ENCODE measurements at places on chromosomes 11 and 22.

- DNase-seq, result peak; percentile 92
Measured at GRCh38 chr22:45863981-45864751, 112.8 kb downstream of the WNT7B start.

DNA sequence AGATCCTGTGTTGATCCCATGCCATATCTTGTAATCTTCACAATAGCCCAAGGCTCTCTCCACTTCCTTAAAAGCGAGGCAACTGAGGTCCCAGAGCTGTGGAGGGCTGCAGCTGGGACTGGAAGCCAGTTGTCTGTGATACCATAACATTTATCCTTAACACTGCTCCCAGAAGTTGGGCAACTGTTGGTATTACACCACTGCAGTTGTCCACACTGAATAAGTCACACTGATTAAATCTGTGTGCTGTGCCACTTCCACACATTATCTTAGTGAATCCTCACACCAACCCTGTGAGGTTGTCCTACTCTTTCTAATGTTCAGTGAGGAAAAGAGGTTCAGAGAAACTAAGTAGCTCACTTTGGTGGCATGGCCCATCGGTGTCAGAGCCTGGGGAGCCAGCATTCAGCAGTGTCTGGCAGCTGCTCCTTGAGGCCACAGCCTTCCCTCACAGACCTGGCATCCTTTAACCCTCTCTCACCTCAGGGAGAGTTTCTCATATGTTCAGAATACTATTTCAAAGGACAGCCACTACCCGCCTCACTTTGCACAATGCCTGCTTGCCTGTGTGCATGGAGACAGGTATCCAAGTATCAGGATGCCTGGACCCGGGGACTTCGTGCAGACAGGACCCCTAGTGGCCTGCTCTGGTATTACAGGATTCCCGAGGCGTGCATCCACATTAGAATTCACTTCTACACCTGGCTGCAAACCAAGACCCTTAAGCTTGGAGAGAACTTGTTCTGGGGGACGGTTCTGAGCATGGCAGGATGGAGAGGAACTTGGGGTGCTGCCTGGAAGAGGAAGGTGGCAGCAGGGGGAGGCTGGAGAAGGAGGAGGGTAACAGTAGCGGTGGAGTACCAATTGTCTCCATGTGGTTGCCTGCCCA, 221.9 kb upstream of the TBCEL start:
- DNase-seq, result peak; percentile 83

DNA sequence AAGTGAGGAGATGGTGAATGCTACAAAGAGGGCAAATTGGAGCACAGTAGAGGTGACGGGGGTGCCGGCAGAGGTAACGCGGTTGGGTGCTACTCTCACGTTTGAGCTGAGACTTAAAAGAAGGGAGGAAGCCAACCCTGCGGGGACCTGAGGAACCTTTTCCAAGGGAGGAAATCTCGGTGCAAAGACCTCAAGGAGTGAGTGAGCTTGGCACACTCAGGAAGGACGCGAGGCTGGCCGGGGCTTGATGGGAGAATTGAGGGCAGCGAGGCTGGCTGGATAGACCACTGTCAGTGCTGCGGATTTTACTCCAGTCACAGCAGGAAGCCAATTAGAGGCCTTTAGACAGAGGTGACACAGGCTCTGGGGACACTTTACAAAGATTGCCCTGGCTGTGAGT, 25.0 kb downstream of the TSKU start:
- no peak for DNase-seq

DNA sequence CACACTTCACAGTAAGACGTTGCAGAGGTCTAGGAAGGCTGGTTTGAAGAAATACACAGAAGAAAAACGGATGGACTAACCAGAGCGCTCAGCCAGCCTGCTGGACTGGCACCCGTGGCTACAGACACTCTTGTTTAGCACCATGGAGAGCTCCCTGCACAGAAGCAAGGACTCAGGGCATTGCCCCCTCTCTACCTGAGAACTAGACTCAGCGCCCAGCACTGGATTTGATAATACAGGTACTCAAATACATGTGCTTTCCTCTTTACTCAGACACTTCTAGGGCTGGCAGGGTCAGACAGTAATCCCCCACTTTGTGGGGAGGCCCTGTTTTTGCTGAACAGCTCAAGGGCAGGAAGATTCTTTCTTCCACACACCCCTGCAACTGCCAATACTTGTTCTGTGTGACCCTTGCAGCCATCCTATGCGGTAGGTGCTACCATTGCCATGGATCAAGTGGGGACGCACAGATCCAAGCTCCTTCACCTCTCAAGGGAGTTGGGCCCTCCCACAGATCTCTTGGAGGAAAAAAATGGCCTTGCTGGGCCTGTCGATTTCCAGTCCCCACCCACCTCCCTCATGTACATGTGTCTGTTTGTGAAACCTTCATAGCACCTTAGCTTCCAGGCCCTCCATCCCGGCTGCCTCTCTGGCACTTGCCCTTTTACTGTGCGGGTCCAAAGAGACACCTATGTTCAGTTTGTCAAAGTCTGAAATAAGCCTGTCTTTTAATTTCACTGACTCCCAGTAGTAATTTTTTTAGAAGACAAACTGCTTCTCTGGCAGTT, 5.1 kb upstream of the P2RX6 start:
- peak; percentile 84 for DNase-seq

DNA sequence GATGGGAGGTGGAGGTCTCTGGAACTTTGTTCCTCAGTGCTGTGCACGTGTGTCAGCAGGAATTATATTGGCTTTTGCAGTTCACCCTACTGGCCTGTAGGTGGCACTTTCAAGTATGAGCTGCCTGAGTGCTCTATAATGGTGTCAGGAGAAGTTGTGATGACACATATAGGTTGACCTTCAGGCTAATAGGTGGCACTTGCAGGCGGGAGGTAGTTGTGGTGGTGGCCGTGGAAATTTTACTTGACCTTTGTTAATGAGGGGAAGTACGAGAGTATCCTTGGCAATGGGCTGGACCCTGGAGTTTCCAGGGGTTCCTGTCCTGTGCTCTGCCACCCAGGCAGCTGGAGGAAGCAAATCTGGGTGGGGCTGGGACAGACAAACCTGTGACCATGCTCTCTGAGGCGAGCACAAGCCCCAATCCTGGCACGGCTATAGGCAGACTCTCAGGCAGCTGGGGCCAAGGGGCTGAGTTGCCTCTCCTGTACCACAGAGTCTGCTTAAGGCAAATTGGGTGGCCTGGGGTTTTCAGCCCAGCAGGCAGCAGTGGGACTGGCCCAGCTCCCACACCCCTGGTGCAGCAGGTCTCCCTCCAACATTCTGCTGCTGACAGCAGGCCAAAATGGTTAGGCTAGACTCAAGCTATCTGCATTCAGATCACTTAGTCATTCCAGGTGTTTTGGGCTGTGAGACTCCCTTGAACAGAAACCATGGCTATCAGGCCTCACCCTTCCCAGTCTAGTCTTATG, 147.5 kb upstream of the CTSC start:
- peak; percentile 73 for DNase-seq

DNA sequence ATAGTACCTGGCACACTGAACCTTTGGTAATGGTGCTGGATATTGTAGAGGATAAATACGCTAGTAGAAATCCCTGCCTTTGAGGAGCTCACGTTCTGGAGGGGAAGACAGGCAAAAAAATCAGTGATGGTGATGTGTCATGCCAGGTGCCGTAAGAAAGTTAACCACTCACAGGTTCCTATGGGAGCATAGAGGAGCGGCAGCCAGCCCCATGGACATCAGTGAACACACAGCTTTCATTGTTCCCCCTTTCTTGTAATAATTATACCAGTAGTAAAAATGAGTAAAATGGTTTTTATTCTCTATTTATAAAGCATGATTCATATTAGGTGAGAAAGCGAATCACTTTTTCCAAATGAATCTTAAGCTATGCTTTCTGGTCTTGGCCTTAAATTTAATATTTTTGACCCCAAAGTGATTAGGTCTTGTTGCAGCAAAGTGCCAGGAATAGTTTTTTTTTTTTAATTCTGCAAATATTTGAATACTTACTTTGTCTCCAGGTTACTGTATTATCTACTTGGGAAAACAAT, 57.9 kb downstream of the UVRAG start:
- no peak for DNase-seq

GRCh38 chr11:46210133-46210636, 67.3 kb upstream of the CREB3L1 start:
- DNase-seq, result no peak

DNA sequence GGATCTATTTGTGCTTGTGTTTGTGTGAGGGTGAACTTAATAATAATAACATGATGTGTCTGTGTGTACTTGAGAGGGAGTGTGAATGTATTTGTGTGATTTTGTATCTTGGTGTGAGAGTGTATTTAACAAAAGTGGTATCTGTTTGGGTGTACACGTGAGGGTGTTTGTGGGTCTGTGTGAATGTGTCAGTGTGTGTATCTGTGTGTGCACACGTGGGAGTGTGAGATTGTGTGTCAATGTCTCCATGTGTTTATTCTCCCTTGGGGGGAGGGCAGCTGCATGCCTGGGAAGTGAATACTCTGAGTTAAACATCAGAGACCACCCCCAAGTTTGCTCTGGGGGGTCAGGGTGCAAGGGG, 15.0 kb upstream of the RPS19BP1 start:
- no peak for DNase-seq

GRCh38 chr11:113470233-113470632, 5.0 kb downstream of the DRD2 start:
- DNase-seq, result no peak

GRCh38 chr22:42280140-42280539, 9.7 kb upstream of the TCF20 start:
- no peak for DNase-seq

DNA sequence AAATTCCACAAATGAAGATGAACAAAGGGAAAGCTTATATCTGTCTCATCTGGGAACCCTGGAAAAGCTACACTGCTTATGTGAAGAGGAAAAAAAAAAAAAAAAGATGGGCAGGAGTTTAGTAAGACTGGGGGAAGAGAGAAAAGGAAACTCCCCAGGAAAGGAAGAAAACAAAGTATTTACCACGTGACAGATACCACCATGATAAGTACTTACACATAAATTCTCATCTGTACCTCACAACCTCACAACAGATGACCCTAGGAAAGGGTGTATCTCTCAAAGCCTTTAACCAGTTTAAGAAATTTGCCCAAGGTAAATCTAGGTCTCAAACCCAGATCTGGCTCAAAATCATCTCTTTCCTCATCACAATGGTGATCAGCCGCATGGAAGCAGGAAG, 77.1 kb downstream of the GAB2 start:
- no peak for DNase-seq

DNA sequence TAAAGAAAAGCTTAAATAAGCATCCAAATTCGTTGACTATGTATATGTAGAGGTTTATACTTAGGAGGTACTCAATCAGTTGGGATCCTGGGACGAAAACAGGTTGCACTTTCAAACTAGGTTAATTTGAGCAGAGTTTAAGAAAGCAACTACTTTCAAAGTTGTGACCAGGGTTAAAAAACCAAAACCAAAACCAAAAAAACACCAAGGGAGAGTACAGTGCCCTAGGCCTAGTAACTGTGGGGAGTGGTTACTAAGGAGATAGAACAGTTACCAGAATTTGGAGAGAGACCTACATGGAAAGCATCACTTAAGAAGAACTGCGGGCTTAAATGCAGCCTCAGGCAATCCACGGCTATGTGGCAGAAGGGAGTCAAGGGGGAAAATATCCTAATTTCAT, 148.3 kb downstream of the JRKL start:
- DNase-seq, result no peak

- peak; percentile 91 for DNase-seq
Measured at GRCh38 chr11:120210626-120211521, at the start of gene OAF. TSS of gene OAF (plus strand) at chr11:120211032. CDS start at chr11:120211280, 248 bp downstream.

GRCh38 chr11:118939404-118939915, 13.7 kb upstream of the BCL9L start:
- DNase-seq, result no peak

DNA sequence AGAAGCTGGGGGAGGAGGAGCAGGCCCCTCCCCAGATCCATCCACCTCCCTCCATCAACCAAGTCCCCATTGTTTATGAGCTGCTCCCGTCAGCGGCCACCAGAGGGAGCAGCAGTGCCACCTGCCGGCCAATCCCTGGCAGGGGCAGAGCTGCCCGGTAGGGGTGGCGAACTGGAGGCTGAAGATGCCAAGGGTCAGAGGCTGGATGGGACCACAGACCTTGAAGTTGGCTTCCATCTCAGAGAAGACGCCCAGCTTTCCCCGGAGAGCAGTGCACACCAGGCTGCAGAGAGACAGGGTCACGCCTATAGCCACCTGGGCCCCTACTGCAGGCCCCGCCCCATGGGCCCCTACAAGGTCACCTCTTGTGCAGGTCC, 3.6 kb downstream of the FIBP start:
- DNase-seq, result peak; percentile 96

DNA sequence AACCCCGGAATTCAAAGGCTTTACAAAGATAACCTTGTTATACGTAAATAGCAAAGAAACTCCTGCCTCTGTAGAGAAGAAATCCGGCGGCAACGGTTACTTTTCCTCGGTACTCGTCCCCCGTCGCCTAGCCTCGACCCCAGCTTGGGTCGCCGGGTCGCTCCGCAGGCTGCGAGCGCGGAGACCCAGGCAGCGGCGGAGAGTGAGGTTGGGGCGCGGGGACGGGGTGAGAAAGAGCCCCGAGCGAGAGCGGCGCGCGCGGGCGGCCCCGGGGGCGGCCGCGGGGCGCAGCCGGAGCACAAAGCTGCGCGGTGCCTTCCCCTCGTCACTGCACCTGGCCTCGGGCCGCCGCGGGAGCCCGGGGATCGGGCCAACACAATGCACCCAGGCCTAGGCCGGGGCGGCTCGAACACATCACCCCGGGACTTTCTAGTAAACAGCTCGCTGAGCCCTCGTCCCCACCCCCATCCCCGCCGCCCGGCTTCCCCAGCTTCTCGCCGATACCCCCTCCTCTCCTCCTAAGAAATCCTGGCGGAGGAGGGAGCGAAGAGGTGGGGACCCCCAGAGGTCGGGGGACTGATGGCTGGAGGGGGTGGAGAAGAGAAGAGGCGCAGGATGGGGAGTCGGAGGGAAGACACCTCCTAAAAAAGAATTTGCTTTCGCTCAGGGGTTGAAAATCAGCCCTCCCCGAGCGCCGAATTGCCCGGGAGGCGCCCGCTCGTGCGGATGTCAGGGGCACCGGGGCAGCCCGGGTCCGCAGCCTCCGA, 845 bp downstream of the MPPED2 start:
- peak; percentile 56 for DNase-seq

- DNase-seq, result no peak
Measured at GRCh38 chr11:79437278-79437980, 3.4 kb downstream of the TENM4 start.

Data from activated CD4-positive, alpha-beta T cell treated with anti-CD3 and anti-CD28 coated beads, Interleukin-2, amount 10 ng/mL, durations not matched to agents 24 days and 14 days (primary cell).